ENCODE measurements at places on chromosomes 11 and 22.

DNA sequence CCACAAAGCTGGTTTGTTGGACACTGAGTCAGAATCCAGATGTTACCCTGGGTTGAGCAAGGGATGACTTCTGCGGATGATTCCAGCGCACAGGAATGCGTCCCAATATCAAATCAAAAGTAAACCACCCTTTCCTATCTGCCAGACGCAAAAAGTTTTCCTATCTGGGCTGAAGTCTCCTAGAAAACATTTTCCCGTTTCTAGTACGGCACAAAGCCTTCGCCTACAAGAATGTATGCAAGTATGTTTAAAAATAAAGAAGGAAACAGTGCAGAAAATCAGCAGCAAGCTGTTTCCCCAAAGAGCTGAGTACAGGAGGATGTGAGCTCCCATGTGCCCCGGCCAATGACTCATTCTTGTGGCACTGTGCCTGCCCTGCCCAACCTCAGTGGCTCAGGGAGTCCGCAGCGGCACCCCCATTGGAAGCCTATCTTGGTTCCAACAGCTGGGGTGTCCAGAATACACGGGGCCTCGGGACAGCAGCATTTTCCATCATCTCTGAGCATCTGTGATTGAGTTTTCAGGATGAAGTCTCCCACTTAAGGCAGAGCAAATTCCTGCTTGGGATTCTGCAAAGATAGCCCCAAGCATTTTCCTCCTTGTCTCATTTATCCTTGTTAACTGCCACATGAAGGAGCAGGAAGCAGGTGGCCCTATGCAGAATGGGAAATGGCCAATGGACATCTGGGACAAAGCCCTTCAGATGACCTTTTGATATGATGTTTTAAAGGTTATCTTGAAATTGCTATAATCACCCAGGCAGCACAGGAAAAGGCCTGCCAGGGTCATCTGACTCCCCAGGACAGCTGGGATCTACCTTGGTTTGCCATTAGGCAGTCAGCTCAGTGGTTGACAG lies 17.5 kb downstream of the KCNJ5 start:
- H3K4me3 ChIP-seq = no peak overlapping the region
- H3K27ac ChIP-seq = no peak overlapping the region
- no peaks in the 10 kb centered on the region for H3K27me3 ChIP-seq
- peaks cover 4% of the 10 kb centered on the region for H3K4me1 ChIP-seq

DNA sequence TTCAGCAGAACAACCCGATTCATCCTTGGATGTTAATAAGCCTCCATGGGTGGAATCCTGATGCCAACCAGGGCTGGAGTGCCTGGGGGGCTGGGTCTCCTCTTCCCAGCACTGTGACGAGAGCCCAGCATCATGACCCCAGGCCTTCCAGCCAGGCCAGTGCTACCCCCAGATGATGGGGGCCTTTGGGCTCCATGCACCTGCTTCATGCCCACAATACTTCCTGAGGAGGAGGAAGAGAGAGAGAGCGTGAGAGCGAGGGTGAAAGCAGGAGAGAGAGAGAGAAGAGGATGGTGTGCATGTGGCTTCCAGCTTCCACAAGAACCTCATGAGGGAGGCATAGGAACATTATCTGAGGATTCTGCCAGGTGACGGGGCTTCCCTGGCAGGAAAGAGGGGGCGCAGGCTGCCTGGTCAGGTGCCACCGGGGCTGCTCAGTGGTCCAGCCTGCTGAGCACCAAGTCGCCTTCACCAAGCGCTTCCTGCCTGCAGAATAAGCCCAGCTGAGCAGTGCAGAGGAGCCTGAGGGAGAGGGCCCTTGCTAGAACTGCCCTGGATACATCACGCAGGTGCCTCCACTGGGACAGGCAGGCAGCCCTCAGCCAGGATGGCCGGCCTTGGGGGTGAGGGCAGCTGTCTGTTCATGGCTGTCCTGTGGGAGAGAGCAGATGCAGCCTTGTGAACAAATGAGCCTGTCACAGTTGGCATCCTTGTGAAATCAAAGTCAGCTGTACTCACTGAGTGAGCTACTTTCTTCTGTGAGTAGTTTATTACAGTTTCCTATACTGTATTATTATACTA lies 243.3 kb upstream of the B3GAT1 start:
- no peak overlapping the region for H3K4me3 ChIP-seq
- H3K36me3 ChIP-seq = no peaks in the 10 kb centered on the region
- no peak overlapping the region for H3K27ac ChIP-seq
- DNase-seq = peak; percentile 37

DNA sequence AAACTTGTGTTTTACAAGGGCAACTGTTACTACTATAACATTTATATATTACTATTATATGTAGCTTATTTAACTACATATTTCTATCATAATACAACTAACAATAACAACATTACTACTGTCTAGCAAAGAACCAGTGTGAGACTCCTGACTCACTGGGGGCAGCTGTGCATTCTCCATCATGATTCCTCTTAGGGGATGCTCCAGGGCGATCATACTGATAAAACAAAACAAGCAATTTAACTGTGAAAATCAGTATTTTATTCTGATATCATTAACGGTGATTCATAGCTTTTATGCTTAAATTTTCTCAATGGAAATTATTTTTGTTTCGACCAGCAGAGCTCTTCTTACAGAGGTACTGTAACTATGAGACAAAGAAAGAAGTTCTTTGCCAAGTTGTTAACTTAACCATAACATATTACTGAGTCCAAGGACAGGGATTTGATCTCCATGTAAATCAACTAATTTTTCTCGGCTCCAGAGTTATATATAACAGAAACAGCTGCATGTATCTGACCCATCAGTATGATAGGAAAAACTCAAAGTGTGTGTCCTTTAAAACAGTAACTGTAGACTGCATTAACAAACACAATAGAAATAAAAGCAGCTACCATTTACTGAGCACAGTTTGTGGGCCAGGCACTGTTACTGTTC lies 24.8 kb upstream of the FNBP4 start:
- peaks cover 5% of the 10 kb centered on the region for H3K36me3 ChIP-seq
- no peak overlapping the region for H3K4me3 ChIP-seq
- no peak overlapping the region for H3K27ac ChIP-seq
- H3K27me3 ChIP-seq = no peaks in the 10 kb centered on the region
- no peaks in the 10 kb centered on the region for H3K4me1 ChIP-seq

DNA sequence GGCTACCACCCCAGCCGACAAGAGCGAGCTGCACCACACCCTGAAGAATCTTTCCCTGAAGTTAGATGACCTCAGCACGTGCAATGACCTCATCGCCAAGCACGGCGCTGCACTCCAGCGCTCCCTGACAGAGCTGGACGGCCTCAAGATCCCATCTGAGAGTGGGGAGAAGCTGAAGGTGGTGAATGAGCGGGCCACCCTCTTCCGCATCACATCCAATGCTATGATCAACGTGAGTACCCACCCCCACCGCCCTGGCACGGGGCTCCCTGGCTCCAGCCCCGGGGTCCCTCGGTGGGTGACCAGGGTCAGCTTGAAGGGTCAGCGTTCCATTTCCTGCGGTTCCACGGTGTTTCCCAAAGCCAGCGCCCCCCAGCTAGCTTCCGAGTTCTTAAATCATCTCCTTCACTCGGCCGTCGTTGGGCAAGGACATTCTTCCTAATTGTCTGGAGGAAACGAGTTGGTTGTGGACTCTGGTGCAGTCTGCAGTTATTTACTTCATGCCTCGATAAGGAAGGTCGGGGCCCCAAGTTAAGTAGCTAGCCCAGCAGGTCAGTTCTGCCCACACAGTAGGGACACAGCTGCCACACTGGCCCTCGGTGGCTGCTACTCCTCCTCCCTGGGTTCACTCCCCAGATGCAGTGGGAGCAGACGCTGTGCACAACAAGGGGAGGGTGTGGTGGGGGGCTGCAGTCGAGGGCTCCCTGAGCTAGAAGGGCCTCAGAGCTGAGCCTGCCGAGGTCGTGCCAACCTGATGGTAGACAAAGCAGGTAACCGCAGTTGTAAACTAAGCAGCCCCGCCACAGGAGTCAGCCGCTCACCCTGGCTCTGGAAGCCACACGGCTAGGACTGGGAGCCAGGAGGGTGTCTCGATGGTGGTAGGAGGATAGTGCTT lies 97.9 kb downstream of the MORC2 start:
- no peak overlapping the region for H3K27ac ChIP-seq

GRCh38 chr11:98955551-98955950 lies 65.2 kb upstream of the CNTN5 start:
- no peak overlapping the region for H3K27ac ChIP-seq
- no peaks in the 10 kb centered on the region for H3K27me3 ChIP-seq
- H3K4me1 ChIP-seq = no peaks in the 10 kb centered on the region

DNA sequence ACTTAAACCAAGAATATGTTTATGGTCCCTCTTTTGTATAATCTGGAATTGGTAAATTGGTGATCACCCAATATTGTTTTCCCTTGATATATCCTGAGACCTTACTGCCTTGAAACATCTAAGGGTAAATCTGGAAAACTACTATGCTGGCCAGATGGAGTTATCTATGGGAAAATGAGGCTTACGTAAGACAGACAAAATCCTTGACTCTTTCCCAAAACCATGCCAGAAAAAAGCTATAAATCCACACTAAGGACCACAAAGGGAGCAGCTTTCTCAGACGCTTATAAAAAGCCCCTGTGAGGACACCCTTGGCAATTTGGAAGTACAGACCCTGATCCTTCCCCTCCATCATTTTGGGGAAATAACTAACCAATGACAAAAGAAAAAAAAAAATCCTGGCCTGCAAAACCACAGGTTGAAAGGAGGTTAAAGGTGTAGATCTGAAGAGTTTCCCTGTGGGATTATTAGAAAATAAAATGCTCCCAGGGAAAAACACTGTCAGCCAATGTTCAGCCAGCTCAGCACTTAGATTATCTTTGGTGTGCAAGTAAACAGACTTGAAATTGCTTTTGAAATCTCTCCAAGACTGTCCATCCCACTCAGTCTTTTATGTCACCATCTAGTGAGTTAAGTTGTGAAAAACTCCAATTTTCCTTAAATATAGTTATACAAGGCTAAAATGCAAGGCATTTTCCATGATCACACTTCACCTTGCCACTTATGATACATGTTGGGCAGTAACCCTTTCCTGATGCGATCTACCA lies 6.6 kb upstream of the AMBRA1 start:
- H3K4me1 ChIP-seq = no peaks in the 10 kb centered on the region
- H3K36me3 ChIP-seq = peaks cover 4% of the 10 kb centered on the region
- H3K27me3 ChIP-seq = no peaks in the 10 kb centered on the region
- no peak overlapping the region for H3K27ac ChIP-seq
- no peak overlapping the region for H3K4me3 ChIP-seq
- no peak for DNase-seq

GRCh38 chr11:100592619-100593260 lies 94.3 kb upstream of the ARHGAP42 start:
- no peaks in the 10 kb centered on the region for H3K36me3 ChIP-seq
- no peak for DNase-seq
- H3K27me3 ChIP-seq = no peaks in the 10 kb centered on the region
- H3K4me3 ChIP-seq = no peak overlapping the region

DNA sequence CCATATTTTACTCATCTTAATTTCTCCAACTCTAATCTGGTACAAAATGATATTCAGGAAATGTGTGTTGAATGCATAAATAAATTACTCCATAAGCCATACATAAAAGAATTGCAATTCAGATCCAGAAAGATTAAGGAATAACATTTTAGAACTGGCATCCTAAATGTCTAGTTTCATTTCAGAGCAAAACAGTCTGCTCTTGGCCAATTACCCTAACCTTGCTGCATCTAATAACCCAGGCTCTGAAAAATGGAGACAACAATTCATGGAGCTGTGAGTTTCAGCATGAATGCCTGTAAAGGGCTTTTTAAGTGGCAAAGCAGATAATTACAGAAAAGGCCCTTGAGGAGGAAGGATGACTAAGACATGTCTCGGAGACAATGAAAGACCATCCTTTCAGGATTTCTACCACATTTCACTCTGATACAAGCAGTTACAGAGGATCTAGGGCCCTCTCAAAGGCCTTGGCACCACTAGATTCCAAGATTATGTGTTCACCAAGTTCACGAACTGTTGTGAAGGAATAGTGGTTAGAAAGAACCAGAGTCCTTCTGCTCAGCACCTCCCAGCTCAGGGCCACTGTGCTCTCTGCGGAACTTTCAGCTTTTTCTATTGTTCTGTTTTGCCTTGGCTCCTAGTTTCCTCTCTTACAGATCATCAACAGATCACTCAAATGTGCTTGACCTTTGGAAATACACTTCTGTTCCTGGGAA lies 157.6 kb upstream of the BLID start:
- H3K4me3 ChIP-seq = no peak overlapping the region
- H3K4me1 ChIP-seq = peaks cover 6% of the 10 kb centered on the region
- H3K36me3 ChIP-seq = no peaks in the 10 kb centered on the region
- H3K27me3 ChIP-seq = no peaks in the 10 kb centered on the region

DNA sequence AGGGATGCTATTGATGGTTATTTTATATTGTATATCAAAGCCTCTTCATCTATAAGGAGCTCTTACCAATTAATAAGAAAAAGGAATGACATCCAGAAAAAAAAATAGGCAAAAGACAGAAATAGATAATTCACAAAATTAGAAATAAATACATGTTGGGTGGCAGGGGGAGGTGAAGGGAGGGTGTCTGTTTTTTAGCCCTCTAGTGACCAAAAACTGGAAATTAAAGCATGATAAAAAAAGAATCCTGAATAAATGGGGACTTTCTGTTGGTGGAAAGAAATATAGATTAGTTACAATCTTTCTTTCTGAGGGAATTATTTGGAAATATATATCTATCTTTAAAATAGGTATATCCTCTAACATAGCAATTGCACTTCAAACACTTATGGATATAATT lies 42.0 kb upstream of the TTC36 start:
- H3K4me1 ChIP-seq = no peaks in the 10 kb centered on the region
- DNase-seq = no peak
- no peak overlapping the region for H3K4me3 ChIP-seq

GRCh38 chr22:24727218-24727851 lies 47.2 kb downstream of the PIWIL3 start:
- no peaks in the 10 kb centered on the region for H3K27me3 ChIP-seq
- DNase-seq = no peak
- H3K27ac ChIP-seq = no peak overlapping the region
- H3K36me3 ChIP-seq = no peaks in the 10 kb centered on the region

DNA sequence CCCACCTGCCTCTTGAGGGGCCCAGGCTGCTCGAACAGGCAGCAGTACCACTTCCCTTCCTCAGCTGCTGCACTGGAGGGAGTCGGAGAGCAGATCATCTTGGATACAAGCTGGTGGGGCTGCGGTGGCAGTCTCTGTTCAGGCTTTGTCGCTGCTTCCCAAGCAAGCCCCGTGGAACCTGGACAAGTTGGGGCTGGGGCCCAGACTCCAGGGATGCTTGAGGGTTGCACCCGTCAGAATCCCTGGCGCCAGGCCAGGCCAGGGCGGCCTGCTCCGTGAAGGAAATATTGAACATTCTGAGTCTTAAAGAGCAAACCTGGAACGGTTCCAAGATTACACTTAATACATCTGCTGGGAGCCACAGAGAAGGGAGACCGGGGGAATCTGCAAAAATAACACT lies 310.1 kb upstream of the SORL1-AS1 start:
- DNase-seq = peak; percentile 73
- no peaks in the 10 kb centered on the region for H3K36me3 ChIP-seq
- H3K4me3 ChIP-seq = no peak overlapping the region
- H3K27me3 ChIP-seq = no peaks in the 10 kb centered on the region
- no peak overlapping the region for H3K27ac ChIP-seq

- no peak overlapping the region for H3K4me3 ChIP-seq
- no peak overlapping the region for H3K27ac ChIP-seq
- no peak for DNase-seq
- no peaks in the 10 kb centered on the region for H3K36me3 ChIP-seq
- H3K4me1 ChIP-seq = no peaks in the 10 kb centered on the region
Observed at GRCh38 chr11:122226810-122227379, 110.9 kb upstream of the BLID start.

GRCh38 chr22:37552524-37553163 lies 7.6 kb upstream of the CDC42EP1 start:
- peak; percentile 97 for DNase-seq
- peaks cover 7% of the 10 kb centered on the region for H3K4me1 ChIP-seq
- H3K4me3 ChIP-seq = no peak overlapping the region
- H3K27me3 ChIP-seq = no peaks in the 10 kb centered on the region
- H3K36me3 ChIP-seq = no peaks in the 10 kb centered on the region
- H3K27ac ChIP-seq = peak overlapping the region; percentile 87

Measured in kidney (tissue), 22 donors.